ENCODE measurements at places on chromosomes 1 and 21.
A peak's percentile ranks its signal among the peaks of the same experiment; 100 is the strongest.

DNA sequence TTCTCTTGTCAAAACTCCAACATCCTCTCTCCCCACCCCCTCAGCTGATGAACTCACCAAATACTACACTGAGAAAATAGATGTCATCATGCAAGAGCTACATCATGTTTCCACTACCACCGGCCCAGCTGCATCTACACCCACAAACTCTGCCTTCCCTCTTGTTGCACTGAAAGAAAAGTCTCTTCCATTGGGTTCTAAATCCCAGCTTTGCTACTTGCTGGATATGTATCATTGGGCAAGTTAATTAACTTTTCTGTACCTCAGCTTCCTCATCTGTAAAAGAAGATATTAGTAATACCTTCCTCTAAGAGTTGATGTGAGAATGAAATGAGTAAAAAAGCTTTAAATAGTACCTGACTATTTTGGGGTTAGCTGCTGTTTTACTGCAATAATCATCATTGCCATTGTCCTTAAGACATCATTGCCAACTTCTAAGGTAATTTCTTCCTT, 108.6 kb downstream of the OLFML2B start:
- no peak for DNase-seq

DNA sequence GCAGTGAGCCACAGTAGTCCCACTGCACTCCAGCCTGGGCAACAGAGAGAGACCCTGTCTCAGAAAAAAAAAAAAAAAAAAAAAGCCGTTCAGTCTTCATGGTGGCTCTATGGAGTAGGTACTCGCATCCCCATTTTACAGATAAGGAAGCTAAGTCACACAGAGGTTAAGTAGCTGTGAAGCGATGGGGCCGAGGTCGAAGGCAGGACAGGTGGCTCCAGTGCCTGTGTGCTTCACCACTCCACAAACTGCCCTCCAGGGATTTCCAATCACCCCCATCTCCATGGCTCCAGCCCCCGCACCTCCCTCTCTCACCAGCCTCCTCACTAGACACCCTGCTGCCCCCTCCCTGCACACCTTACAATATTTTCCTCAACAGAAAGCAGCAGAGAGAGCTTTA, 61.9 kb downstream of the SYF2 start:
- no peak for DNase-seq

DNA sequence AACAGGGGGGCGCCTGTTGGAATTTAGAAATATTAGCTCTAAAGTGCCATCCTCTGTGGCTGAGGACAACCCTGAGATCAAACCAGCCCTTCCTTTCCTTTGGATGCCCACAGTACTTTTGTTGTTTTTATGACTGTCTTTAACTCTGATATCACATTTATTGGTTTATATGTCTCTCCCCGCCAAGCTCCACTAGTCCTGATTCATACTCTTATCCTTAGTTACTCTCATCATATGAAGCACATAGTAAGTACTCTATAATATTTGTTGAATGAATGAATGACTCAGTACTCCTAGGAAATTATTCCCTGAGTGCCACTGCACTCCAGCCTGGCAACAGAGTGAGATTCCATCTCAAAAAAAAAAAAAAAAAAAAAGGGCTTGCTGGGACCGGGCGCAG, 22.6 kb upstream of the NRDC start:
- DNase-seq, result no peak

DNA sequence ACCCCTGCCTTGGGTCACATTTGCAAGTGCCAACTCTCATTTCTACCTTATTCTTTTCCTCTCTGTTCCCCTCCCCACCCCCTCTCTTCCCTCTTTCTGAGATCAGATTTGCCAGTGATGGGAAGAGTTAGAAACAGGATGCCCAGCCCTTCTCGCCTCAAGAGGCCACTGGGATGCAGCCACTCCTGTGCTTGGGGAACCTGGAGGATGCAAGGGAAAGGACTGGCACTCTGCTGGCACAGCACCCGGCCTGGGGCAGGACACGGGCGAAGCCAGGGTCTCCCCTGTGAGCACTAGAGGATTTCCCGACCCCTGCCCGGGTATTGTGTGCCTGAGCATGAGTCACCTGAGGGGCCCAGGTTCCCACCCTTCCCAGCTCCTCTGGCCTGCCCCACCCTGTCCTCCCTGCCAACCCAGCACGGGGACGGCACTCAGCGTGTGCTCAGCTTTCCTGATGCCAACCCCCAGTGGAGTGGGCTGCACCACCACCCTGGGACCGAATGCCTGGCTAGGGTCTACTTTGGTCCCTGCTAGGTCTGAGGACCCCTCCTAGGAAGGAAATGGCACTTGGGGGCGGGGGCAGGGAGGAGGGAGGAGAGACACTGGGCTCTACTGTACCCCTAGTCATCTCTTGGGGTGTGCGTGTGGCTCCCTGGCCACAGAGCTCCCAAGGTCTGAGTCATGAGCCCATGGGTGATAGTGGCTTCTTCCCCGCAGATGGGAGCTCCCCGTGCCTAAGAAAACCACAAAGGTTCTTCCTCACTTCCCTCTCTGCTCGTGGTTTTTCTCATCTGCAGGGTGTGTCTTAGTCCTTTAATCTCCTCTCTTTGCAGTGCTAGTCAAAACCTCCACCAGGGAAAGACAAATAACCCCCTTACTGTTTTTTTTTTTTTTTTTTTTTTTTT, 12.4 kb downstream of the LMNA start:
- peak; percentile 92 for DNase-seq

Data from LoVo (cell line).